ENCODE measurements at places on chromosomes 4 and X. TPM values are rescaled to one million over a fixed set of nuclear protein-coding genes. Genes with fewer than 3 reads are reported as not detected.

Gene SLIT2
- 1.6 TPM for polyA plus RNA-seq

DNA sequence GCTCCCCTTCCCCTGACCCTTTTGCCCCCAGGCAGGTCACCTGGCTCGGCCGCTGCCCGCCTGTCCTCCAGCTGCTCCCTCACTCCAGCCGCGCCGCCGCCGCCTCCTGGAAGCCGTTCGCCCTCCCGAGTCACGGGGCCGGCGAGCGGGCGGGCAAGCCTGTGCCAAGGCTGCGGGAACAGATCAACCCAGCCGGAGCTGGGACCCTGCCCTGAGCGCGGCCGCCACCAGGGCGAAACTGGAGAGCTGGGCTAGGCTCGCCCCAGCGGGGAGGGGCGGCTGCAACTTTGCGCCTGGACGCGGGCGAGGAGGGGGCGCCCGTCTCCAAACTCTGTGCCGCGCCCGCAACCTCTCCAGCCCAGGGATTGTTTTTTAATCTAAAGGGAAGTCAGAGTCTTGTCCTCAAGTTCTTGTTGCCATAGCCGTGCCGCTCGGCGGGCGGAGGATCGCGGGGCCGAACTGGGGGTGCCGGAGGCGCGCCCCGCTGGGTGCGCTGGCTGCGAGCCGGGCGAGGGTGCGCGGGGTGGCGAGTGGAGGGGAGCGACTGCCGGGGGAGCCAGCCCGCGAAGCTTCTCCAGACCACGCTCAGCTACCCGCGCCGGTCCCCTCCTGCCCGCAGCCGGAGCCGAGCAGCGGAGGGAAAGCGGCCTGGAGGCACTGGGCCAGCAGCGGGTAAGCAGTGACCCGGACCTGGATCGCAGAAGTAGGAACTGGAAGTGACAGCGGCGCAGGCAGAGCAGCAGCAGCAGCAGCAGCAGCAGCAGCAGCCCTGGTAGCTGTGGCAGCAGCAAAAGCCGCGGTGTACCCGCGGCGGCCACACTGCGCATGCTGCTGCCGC, 13.4 kb downstream of the ARHGEF6 start:
- peaks cover 32% of the 10 kb centered on the region for H3K4me1 ChIP-seq
- no peak for DNase-seq
- no peaks in the 10 kb centered on the region for H3K36me3 ChIP-seq

DNA sequence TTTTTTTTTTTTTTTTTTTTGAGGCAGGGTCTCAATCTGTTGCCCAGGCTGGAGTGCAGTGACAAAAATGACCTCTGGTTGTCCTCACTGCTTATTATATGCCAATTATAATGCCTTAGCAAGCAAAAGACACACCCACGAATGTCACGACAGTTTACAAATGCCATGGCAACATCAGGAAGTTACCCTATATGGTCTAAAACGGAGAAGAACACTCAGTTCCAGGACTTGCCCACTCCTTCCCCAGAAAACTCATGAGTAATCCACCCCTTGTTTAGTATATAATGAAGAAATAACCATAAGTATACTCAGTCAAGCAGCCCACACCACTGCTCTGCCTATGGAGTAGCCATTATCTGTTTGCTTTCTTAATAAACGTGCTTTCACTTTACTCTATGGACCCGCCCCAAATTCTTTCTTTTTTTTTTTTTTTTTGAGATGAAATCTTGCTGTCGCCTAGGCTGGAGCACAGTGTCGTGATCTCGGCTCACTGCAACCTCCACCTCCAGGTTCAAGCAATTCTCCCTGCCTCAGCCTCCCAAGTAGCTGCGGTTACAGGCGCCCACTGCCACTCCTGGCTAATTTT, 106.2 kb downstream of the SMIM20 start:
- no peak overlapping the region for H3K27ac ChIP-seq
- DNase-seq = no peak
- no peak overlapping the region for H3K4me3 ChIP-seq
- no peaks in the 10 kb centered on the region for H3K4me1 ChIP-seq
- no peaks in the 10 kb centered on the region for H3K36me3 ChIP-seq

- H3K36me3 ChIP-seq = no peaks in the 10 kb centered on the region
- H3K4me3 ChIP-seq = no peak overlapping the region
- no peak overlapping the region for H3K27ac ChIP-seq
- H3K4me1 ChIP-seq = no peaks in the 10 kb centered on the region
- no peaks in the 10 kb centered on the region for H3K27me3 ChIP-seq
- no peak for DNase-seq
Measured at GRCh38 chr4:71392109-71392508, 53.3 kb downstream of the SLC4A4 start.

- no peak for DNase-seq
- no peak overlapping the region for H3K4me3 ChIP-seq
- no peaks in the 10 kb centered on the region for H3K4me1 ChIP-seq
- no peaks in the 10 kb centered on the region for H3K36me3 ChIP-seq
- H3K27me3 ChIP-seq = no peaks in the 10 kb centered on the region
Measured at GRCh38 chr4:95831166-95831565, 8.7 kb upstream of the PDHA2 start.

DNA sequence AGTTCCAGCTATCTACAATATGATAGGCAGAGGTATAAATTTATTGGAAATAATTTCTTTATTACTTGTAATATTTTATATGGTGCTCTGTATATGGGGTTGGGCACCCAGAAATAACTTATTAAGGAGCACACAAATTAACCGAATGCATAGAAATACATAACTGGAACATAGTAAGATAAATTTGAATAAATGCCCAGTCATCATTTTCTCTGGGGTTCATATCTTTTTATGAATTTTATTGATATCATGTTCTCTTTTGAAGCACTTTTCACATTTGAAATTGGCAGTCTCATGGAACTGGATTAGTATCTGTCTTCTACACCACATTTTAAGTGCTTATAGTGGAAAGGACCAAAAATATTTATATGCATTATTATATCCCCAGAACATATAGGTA, 122.0 kb downstream of the PCDH7 start:
- H3K27ac ChIP-seq = no peak overlapping the region
- H3K27me3 ChIP-seq = no peaks in the 10 kb centered on the region
- H3K4me1 ChIP-seq = no peaks in the 10 kb centered on the region
- no peak overlapping the region for H3K4me3 ChIP-seq

GRCh38 chr4:3836406-3836755, 70.2 kb downstream of the ADRA2C start:
- H3K4me3 ChIP-seq = no peak overlapping the region
- H3K27me3 ChIP-seq = no peaks in the 10 kb centered on the region
- no peak for DNase-seq

DNA sequence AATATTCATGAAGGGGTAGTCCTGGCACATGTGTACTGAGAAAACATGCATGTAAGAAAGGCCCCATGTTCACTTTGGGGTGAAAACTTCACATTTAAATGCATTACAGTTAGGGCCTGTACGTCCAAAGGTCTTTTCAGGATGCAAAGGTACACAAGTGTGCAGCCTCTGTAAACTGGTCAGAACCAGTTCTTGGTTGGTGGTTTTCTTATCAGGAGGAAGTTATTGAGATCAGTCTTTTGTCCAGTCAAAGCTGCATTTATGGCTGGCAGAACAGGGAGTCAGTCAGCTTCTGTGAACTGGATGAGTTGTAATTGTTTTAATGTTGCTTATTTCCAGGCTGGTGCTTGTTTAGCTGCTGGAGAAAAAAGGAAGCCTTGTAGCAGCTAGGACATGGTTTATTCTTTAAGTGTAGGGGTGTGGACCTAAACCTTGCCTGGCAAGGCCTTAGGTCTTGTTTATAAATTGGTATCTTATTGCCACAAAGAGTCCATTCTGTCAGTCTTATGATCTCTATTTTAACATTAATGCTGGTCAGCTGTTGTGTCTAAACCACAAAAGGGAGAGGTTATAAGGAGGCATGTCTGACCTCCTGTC, 1906.6 kb upstream of the TENM3 start:
- no peak for DNase-seq
- H3K27me3 ChIP-seq = no peaks in the 10 kb centered on the region
- no peak overlapping the region for H3K27ac ChIP-seq
- no peak overlapping the region for H3K4me3 ChIP-seq

GRCh38 chr4:26239801-26240200, 81.0 kb upstream of the RBPJ start:
- H3K27me3 ChIP-seq = peaks cover 2% of the 10 kb centered on the region
- no peak for DNase-seq
- H3K4me3 ChIP-seq = no peak overlapping the region
- no peak overlapping the region for H3K27ac ChIP-seq
- no peaks in the 10 kb centered on the region for H3K4me1 ChIP-seq

Gene ADH7
- polyA plus RNA-seq = 2.1 TPM

DNA sequence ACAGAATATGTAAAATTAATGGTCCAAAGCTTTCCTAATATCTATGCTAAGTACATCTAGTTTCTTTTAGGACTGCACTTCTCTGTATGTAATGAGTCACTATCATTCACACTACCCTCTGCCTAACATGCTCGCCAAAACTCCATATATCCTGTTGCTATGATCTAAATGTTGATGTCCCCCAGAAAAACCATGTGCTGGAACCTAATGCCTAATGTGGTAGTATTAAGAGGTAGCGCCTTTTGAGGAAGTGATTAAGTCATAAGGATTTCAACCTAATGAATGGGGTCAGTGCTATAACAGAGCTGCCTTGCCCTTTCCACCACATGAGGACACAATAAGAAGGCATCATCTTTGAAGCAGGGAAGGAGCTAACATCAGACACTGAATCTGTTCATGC, 34.9 kb upstream of the NFKB1 start:
- H3K4me3 ChIP-seq = no peak overlapping the region
- no peaks in the 10 kb centered on the region for H3K27me3 ChIP-seq
- H3K4me1 ChIP-seq = no peaks in the 10 kb centered on the region
- no peak overlapping the region for H3K27ac ChIP-seq

DNA sequence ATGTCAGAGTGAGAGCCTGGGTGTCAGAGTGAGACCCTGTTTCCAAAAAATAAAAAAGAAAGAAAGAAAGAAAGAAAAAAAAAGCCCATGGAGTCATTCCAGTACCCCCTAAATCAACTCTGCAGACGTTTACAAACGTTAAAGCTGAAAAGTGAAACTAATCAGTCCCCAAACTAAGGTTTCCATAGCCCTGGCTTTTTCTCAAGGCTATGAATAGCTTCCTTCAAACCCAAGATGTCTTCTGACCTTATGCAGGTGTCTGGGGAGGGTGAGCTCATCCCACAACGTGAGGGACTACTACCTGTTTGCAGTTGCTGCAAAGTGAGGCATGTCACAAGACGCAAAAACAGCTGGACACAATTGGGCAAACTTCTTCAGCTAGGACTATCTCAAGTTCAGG, 144.0 kb downstream of the SH3KBP1 start:
- H3K27me3 ChIP-seq = no peaks in the 10 kb centered on the region
- no peak overlapping the region for H3K4me3 ChIP-seq
- peaks cover 69% of the 10 kb centered on the region for H3K4me1 ChIP-seq
- peak overlapping the region; percentile 99 for H3K27ac ChIP-seq
- peaks cover 19% of the 10 kb centered on the region for H3K36me3 ChIP-seq
- DNase-seq = no peak

- no peaks in the 10 kb centered on the region for H3K27me3 ChIP-seq
- H3K4me1 ChIP-seq = no peaks in the 10 kb centered on the region
- H3K27ac ChIP-seq = no peak overlapping the region
- no peaks in the 10 kb centered on the region for H3K36me3 ChIP-seq
Measured at GRCh38 chr4:38281371-38282071, 321.3 kb downstream of the PTTG2 start.

GRCh38 chr4:26088433-26088928, 174.5 kb downstream of the SMIM20 start:
- no peaks in the 10 kb centered on the region for H3K36me3 ChIP-seq
- H3K4me1 ChIP-seq = no peaks in the 10 kb centered on the region
- H3K27ac ChIP-seq = no peak overlapping the region
- H3K27me3 ChIP-seq = no peaks in the 10 kb centered on the region

DNA sequence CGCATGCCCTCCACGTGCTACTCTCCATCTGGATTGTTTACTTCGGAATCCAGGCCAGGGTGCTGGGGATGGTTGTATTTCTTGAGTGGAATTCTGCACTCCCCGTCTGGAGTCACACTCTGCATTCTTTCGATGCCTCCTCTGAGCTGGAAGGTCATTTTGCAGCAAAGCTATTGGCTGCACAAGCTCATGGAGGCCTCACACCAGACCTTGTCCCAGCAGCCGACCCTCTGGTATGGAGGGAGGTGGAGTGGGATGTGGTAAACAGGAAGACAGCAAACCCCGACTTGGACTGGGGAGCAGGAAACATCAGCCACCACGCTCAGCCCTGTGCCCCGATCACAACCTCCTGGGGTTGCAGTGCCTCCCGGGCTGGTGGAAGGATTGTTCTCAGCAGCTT, 225.3 kb upstream of the LNX1 start:
- H3K4me1 ChIP-seq = no peaks in the 10 kb centered on the region
- DNase-seq = no peak
- no peak overlapping the region for H3K27ac ChIP-seq
- H3K4me3 ChIP-seq = no peak overlapping the region
- H3K36me3 ChIP-seq = no peaks in the 10 kb centered on the region
- H3K27me3 ChIP-seq = no peaks in the 10 kb centered on the region

- H3K4me3 ChIP-seq = no peak overlapping the region
- H3K36me3 ChIP-seq = no peaks in the 10 kb centered on the region
- DNase-seq = no peak
- H3K27ac ChIP-seq = no peak overlapping the region
Measured at GRCh38 chrX:2841537-2841936, 12.8 kb downstream of the GYG2 start.

DNA sequence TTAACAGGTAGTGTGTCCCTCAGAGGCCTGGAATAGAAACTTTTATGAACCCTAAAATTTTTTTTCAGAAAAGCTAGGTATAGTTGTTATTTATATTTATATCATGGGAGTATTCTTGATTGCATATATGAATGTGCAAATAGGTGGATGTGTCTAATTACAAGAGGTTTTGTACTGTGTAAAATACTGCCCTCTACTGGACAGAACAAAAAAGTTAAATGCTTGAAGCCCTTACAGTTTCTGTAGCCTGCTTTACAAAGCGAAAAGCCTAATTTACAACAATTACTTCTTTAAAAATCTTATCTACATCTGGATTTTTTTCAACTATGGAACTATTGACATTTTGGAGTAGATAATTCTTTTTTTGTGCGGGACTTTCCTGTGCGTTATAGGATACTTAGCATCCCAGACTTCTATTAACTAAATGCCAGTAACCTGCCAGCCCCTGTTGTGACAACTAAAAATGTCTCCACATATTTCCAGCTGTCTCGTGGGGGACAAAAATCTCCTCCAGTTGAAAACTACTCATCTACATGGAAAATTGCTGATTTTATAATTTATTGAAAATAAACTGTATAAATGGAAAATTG, 35.1 kb downstream of the ENPEP start:
- H3K4me1 ChIP-seq = peaks cover 3% of the 10 kb centered on the region
- no peaks in the 10 kb centered on the region for H3K27me3 ChIP-seq
- DNase-seq = peak; percentile 28
- H3K36me3 ChIP-seq = no peaks in the 10 kb centered on the region
- no peak overlapping the region for H3K27ac ChIP-seq

Measured in thymus (tissue), 14 donors.